ENCODE measurements at places on chromosomes 1 and 21.

DNA sequence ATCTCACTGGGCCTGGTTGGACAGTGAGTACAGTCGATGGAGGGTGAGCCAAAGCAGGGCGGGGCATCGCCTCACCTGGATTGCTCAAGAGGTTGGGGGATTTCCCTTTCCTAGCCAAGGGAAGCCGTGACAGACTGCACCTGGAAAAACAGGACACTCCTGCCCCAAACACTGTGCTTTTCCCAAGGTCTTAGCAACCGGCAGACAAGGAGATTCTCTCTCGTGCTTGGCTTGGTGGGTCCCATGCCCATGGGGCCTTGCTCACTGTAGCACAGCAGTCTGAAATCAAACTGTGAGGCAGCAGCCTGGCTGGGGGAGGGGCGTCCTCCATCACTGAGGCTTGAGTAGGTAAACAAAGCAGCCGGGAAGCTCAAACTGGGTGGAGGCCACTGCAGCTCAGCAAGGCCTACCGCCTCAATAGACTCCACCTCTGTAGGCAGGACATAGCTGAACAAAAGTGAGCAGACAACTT is 11.3 kb downstream of the C1orf105 start:
- no peak for DNase-seq

DNA sequence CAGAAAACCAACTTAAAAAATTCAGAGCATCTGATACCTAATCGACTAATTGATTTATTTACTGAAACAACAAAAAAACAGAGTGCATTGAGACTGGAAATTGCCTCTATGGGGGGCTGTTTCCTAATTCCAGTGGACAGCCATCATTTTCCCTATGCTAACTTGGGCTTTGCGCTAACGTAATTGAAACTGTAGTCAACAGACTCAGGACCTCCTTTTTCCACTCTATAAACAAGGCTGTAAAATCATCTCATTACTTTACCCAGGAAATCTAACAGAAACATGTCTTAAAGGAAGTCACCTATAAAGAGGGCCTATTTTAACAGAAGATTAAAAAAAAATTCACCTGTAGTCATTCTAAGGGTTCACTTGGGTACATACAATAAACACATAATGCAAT is 2.1 kb downstream of the ERG start:
- no peak for DNase-seq

DNA sequence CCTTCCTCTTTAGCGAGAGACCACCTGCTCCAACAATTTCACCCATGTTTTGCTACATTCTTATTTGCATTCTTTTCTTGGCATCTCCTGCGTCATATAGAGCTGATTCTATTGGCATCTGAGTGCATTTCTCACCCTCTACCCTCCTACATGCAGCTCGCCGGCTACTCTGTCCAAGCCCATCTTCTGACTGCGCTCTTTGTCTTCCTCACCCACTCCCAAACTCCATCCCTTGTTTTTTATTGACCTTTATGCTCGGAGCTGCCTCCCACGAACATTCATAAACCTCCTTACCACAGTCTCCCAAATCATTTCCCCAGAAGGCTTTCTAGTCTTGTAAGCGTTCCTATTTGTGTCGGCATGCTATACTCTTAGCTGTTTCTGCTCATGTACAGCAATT is 33.6 kb upstream of the FMN2 start:
- no peak for DNase-seq

- no peak for DNase-seq
These were observed 199.0 kb downstream of the OLFM3 start for GRCh38 chr1:101797722-101798121.

DNA sequence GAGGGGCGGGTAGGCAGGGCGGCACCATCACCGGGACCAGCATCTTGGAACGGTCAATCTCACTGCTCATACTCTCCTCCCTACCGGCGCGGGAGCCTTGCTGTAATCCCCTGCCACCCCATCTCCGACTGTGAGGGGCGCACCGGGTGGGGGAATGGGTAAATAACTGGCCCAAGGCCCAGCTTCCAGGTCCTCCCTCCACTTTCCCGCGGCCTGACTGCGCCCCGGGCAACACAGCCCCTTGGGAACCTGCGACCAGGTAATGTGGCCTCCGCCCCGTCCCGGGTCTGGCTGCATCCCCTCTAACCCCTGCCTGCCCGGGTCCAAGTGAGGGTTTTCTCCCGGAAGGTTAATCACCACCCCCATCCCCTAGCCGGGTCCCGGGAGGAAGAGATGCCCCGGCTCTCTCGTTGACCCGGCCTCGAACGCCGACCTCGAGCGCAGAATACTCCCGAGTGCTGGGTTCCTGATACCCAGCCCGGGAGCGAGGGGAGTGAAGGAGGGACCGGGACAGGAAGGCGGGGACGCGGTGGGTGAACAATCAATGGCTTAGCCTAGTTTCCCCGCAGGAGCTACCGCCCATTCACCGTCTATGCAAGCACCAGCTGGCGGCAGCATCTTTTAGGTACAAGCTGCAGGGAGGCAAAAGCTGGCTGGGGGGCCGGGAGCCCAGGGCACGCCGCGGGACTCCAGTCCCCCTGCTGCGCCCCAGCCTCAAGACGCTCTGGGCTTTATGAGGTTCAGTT is 5.9 kb upstream of the LHX9 start:
- DNase-seq = peak; percentile 36

DNA sequence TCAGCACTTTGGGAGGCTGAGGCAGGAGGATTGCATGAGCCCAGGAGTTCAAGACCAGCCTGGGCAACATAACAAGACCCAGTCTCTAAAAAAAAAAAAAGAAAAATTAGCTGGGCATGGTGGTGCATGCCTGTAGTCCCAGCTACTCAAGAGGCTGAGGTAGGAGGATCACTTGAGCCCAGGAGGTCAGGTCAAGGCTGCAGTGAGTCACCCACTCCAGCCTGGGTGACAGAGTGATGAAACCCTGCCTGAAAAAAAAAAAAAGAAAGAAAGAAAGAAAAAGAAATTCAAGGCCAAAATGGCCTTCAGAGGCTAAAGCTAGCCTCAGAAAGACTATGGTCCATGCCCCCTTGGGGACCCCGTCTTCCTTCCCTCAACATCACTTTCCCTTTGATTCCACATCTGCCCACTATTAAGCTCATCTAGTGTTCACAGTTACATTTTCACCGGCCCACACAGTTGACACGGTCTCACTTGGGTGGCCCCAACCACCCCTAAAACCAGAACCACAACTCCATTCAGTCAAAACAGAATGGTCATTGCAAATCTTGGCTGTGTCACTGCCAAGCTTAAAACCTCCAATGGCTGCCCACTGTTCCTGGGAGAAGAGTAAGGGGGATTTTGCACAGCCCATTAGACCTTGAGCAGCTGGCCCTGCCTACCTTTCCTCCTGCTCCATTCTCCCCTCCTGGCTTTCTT is 2.1 kb upstream of the CAPN8 start:
- no peak for DNase-seq

All from GM13977 (cell line).